ENCODE measurements at places on chromosomes 6 and 20. TPM values are rescaled to one million over a fixed set of nuclear protein-coding genes. Genes with fewer than 3 reads are reported as not detected.

COQ3 gene
- 4.2 TPM for total RNA-seq

GRCh38 chr6:79081663-79082062 lies 3.6 kb upstream of the PHIP start:
- no peaks in the 10 kb centered on the region for H3K27me3 ChIP-seq
- no peak overlapping the region for H3K4me3 ChIP-seq
- no peak for DNase-seq
- H3K4me1 ChIP-seq = no peaks in the 10 kb centered on the region

DNA sequence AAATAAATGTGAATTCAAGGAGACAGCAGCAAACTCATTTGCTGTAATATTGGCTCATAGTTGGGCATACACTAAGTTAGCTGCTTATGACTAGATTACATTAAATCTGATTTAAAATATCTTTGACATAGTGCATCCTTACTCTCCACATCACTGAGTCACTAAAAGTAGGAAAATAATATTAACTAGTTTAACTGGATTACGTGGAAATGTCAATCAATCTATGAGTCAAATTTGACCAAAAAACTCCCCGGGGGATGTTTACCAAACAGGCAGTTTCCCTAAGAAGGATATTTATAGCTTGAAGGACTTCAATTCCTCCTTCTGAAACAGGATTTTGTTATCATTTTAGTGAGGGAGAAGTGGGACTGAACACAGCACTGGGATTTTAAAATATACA lies 366.5 kb downstream of the ESR1 start:
- H3K36me3 ChIP-seq = no peaks in the 10 kb centered on the region
- H3K4me3 ChIP-seq = no peak overlapping the region
- no peaks in the 10 kb centered on the region for H3K4me1 ChIP-seq
- H3K27me3 ChIP-seq = no peaks in the 10 kb centered on the region

GRCh38 chr6:111533087-111533784 lies 50.2 kb upstream of the REV3L start:
- no peaks in the 10 kb centered on the region for H3K36me3 ChIP-seq
- no peaks in the 10 kb centered on the region for H3K27me3 ChIP-seq
- no peaks in the 10 kb centered on the region for H3K4me1 ChIP-seq
- H3K27ac ChIP-seq = no peak overlapping the region

- H3K4me3 ChIP-seq = no peak overlapping the region
- H3K27ac ChIP-seq = no peak overlapping the region
- peaks cover 5% of the 10 kb centered on the region for H3K36me3 ChIP-seq
- H3K4me1 ChIP-seq = no peaks in the 10 kb centered on the region
- H3K27me3 ChIP-seq = no peaks in the 10 kb centered on the region
Measured at GRCh38 chr6:44967481-44967880, 360.6 kb upstream of the RUNX2 start.

CPNE5 gene
- total RNA-seq = 5.2 TPM

Data from breast epithelium (tissue), 4 donors.